Stomach (tissue), 19 donors: ENCODE measurements at places on chromosomes 6 and 20. TPM values are rescaled to one million over a fixed set of nuclear protein-coding genes. Genes with fewer than 3 reads are reported as not detected.

The NEURL2 gene
- 12.3 TPM for total RNA-seq

The C20orf144 gene
- not detected for total RNA-seq

The CHMP4B gene
- total RNA-seq: 75.0 TPM

The RFX6 gene
- total RNA-seq: not detected

DNA sequence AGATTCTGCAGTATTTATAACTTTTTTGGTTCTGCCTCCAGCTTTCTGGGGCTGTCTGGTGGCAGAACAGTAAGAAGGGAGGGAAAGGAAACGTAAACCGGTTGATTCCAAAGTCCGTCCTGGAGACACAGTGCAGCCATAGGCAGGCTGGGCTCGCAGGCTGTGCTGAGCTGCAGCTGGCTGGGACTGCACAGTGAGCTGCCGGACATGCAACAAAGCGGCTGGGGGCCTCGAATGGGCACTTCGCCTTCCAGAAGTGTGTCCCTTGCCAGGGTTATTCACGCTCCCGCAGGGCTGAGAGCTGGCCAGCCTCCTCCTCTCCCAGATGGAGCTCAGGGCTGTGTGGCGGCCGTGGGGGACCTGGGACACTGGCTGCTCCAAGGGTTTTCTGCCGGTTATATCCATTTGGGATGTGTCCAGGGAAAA lies 78.1 kb upstream of the CD93 start:
- DNase-seq: peak; percentile 69

The SERPINB6 gene
- 160 TPM for total RNA-seq

The KHDC1 gene
- total RNA-seq: 1.8 TPM

- peak; percentile 62 for DNase-seq
Observed at GRCh38 chr6:12289365-12289919, 719 bp upstream of the EDN1 start.

The SMOC2 gene
- 32.7 TPM for total RNA-seq

DNA sequence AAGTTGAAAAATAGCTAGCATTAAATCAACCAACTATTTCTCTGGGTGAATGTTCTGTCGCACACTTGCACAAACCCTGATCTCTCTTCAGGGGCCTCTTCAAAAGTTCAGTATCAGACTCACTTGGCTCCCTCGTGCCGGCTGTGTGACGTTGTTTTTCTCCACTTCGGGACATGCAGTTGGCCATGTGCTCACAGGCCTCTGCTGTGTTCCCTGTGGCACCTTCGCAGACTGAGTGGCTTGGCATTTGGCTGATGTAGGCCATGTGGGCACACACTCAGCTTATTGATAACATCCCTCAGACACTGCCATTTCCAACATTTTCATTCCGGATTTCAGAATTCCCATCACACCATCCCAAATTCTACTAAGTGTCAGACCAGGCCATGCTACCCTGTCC lies 49.3 kb downstream of the PACRG start:
- no peak for DNase-seq

GRCh38 chr6:85975957-85976356 lies 333.3 kb upstream of the SYNCRIP start:
- DNase-seq: no peak

DNA sequence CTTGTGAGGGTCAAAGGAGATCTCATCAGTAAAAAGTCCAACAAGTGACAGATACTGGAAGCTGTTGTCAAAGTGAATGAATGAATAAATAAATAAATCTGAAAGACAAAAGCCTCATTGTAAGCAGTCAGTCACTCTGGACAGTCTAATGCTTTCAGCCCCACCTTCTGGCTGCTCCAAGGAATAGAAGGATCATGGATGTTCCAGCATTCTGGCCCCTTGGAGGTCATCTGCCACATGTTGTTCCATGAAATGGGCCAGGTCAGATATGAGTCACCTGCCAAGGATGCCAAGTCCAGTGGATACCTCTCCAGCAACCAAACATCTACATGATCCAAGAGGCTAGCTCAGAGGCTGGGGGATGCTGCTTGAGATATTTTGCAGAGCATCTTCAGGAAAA lies 185.6 kb downstream of the BMP7 start:
- DNase-seq: no peak

DNA sequence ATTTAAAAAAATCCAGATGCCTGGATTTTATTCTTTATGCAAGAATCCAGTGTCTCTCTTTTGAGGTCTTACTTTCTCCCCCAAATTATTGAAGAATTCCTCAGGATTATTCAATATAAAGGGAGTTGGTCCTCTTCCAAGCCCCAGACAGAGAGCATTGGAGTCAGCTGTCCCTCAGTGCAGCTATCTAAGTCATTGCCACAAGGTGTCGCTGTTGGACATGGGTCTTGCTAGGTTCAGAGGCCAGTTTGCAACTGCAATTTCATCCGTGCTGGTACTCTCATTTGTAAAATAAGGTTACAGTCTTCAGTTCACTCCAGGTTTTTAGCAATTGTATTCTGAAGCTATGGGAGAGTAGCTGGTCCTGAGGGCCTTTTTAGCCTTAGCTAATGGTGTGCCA lies 27.8 kb downstream of the CCN2 start:
- peak; percentile 78 for DNase-seq

DNA sequence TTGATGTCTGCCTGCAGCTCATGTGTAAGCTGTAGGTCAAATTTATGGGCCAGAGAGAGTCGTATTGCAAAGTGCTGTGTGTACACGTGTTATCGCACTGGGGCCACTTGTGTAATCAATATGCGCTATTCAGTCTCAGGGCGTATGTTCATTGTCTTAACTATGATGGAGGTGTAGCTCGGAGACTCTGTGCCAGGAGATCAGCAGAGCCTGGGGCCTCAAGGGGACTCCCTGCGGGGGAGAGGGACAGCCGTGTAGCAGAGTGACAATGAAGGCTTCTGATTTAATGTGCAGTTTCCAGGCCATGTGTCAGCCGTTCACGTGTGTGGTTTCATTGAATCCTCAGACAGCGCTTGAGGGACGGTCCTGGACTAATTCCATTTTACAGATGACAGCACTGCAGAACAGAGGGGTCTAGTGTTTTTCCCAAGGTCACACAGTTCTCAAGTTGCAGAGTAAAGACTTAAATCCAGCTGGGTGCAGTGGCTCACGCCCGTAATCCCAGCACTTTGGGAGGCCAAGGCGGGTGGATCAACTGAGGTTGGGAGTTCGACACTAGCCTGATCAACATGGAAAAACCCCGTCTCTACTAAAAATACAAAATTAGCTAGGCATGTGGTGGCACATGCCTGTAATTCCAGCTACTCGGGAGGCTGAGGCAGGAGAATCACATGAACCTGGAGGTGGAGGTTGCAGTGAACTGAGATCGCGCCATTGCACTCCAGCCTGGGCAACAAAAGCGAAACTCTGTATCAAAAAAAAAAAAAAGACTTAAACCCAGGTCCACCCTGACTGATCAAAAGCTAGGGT lies 242.5 kb downstream of the PREX1 start:
- DNase-seq: peak; percentile 85

DNA sequence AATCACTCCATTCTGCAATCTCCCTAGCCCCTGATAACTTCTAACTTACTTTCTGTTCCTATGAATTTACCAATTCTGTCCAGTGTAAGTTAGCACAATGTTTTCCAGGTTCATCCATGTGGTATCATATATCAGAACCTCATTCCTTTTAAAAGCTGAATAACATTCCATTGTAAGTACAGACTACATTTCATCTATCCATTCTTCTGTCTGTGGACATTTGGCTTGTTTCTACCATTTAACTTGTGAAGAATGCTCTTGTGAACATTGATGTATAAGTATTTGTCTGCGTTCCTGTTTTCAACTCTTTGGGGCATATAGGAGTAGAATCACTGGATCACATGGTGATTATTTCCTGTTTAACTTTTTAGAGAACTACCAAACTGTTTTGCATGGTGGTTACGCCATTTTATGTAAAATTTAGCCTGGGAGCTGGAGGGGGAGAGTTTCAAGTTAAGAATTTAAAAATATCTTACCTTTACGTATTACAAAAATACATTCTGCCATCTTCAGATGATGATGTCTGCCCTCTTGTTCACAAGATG lies 156.5 kb downstream of the BTBD3 start:
- DNase-seq: no peak

GRCh38 chr6:15822835-15823234 lies 160.0 kb upstream of the DTNBP1 start:
- DNase-seq: no peak

- DNase-seq: no peak
Observed at GRCh38 chr6:20960067-20960466, 425.8 kb downstream of the CDKAL1 start.

GRCh38 chr20:11453430-11453829 lies 464.3 kb upstream of the BTBD3 start:
- no peak for DNase-seq

GRCh38 chr6:76770281-76770680 lies 693.0 kb downstream of the HTR1B start:
- no peak for DNase-seq

The RSPO4 gene
- total RNA-seq: not detected

DNA sequence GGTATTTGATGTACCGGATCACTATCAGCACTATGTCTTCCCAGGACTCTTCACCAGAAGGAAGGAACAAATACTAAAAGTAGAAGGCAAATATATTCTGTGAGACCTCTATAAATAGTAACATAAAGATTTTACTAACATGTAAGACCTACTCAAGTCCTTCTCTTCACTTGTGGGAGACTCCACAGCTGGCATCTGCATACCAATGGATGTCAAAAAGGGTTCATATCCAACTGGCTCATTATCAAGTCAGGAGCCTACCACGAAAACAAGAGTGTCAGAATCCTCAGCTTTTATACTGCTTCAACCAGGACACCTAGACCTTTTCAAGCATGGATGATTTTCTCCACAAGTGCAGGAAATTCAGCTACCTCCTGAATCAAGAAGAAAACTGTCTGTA lies 20.0 kb upstream of the MARCKS start:
- DNase-seq: no peak
